ENCODE measurements at places on chromosomes 7 and 10. TPM values are rescaled to one million over a fixed set of nuclear protein-coding genes. Genes with fewer than 3 reads are reported as not detected.

The CAV1 gene
- 9.4 TPM for total RNA-seq

The SLC39A12 gene
- not detected for total RNA-seq

The CYP17A1 gene
- not detected for total RNA-seq

DNA sequence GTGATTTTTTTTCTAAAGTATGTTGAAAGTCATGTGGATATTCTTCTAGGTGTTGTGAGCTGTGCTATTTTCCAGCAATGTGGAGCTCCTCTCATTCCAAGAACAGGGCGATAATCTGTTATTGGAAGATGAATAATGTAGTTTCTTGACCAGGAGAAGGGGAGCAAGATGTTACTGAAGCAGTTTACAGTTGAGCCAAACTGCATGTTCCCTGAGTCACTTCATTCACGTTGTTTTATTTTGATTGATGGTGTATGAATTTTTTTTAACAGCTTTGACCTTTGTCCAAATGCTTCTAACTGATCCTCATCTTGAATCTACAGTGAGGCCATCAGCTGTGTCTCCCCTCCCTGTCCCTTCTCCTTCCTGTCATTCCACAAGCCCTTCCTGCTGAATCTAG, 277.1 kb upstream of the KLF6 start:
- H3K27me3 ChIP-seq, result no peaks in the 10 kb centered on the region
- no peak for DNase-seq
- no peak overlapping the region for H3K27ac ChIP-seq
- no peak overlapping the region for H3K4me3 ChIP-seq
- H3K36me3 ChIP-seq, result no peaks in the 10 kb centered on the region

- H3K36me3 ChIP-seq, result no peaks in the 10 kb centered on the region
- H3K4me1 ChIP-seq, result no peaks in the 10 kb centered on the region
- no peak for DNase-seq
Measured at GRCh38 chr7:40371806-40372440, 237.1 kb downstream of the SUGCT start.

GRCh38 chr10:77723376-77723775, 85.8 kb upstream of the KCNMA1 start:
- H3K27ac ChIP-seq, result peak overlapping the region; percentile 69
- H3K4me3 ChIP-seq, result no peak overlapping the region
- DNase-seq, result no peak
- H3K27me3 ChIP-seq, result no peaks in the 10 kb centered on the region
- H3K4me1 ChIP-seq, result peaks cover 2% of the 10 kb centered on the region
- H3K36me3 ChIP-seq, result no peaks in the 10 kb centered on the region

GRCh38 chr7:111513566-111513965, 48.7 kb downstream of the IMMP2L start:
- no peaks in the 10 kb centered on the region for H3K4me1 ChIP-seq
- no peaks in the 10 kb centered on the region for H3K36me3 ChIP-seq
- no peaks in the 10 kb centered on the region for H3K27me3 ChIP-seq
- no peak overlapping the region for H3K4me3 ChIP-seq
- DNase-seq, result no peak
- no peak overlapping the region for H3K27ac ChIP-seq

GRCh38 chr10:132403511-132404168, 6.6 kb downstream of the PWWP2B start:
- no peaks in the 10 kb centered on the region for H3K27me3 ChIP-seq
- H3K36me3 ChIP-seq, result no peaks in the 10 kb centered on the region
- H3K27ac ChIP-seq, result no peak overlapping the region
- no peak overlapping the region for H3K4me3 ChIP-seq

- DNase-seq, result no peak
- no peaks in the 10 kb centered on the region for H3K4me1 ChIP-seq
- H3K36me3 ChIP-seq, result no peaks in the 10 kb centered on the region
- no peaks in the 10 kb centered on the region for H3K27me3 ChIP-seq
Measured at GRCh38 chr7:14576578-14576977, 326.0 kb downstream of the DGKB start.

DNA sequence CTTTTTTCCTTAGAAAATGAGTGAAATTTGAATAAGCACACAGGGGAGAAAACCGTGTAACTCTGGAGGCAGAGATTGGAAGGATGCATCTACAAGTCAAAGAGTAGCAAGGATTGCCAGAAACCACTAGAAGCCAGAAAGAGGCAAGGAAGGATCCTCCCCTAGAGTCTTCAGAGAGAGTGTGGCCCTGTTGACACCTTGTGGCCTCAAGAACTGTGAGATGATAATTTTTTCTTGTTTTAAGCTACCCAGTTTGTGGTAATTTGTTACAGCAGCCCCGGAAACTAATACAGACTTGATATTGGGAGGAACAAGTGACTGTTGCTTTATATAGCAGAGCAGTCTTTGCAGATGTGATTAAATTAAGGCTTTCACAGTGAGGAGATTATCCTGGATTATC, 3.6 kb upstream of the GIMAP7 start:
- no peaks in the 10 kb centered on the region for H3K36me3 ChIP-seq
- no peak overlapping the region for H3K4me3 ChIP-seq
- DNase-seq, result no peak
- no peaks in the 10 kb centered on the region for H3K4me1 ChIP-seq
- H3K27ac ChIP-seq, result no peak overlapping the region

- H3K36me3 ChIP-seq, result no peaks in the 10 kb centered on the region
- H3K27ac ChIP-seq, result no peak overlapping the region
- no peaks in the 10 kb centered on the region for H3K27me3 ChIP-seq
- DNase-seq, result no peak
Measured at GRCh38 chr7:90830308-90830707, 234.2 kb downstream of the CDK14 start.

- peaks cover 69% of the 10 kb centered on the region for H3K36me3 ChIP-seq
- H3K27me3 ChIP-seq, result no peaks in the 10 kb centered on the region
- no peak overlapping the region for H3K4me3 ChIP-seq
- H3K4me1 ChIP-seq, result no peaks in the 10 kb centered on the region
- peak; percentile 35 for DNase-seq
- H3K27ac ChIP-seq, result no peak overlapping the region
Measured at GRCh38 chr7:102106625-102107024, 180.0 kb upstream of the SH2B2 start.

DNA sequence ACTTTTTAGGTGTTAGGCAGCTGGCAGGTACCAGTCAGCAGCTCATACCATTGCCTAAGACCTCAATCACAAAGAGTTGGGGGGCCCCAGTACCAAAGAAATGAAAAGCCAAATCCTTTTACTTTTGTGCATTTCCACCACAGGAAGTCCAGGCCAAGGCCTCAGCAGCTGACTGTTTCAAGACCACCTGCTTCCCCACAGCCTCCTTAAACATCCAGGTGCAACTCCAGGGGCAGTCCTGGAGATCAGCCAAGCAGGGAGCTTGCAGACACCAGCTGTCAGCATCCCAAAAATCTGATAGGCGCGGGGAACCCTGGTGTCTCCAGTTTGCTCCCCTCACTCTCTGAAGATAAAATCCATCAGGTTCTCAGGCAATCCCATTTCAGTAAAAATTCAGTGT, 91.5 kb upstream of the EFCAB10 start:
- no peaks in the 10 kb centered on the region for H3K27me3 ChIP-seq
- no peak overlapping the region for H3K27ac ChIP-seq
- H3K4me1 ChIP-seq, result peaks cover 9% of the 10 kb centered on the region
- peak; percentile 52 for DNase-seq
- H3K36me3 ChIP-seq, result peaks cover 4% of the 10 kb centered on the region
- H3K4me3 ChIP-seq, result no peak overlapping the region

GRCh38 chr7:72924386-72924732, 536 bp upstream of the POM121 start:
- peaks cover 32% of the 10 kb centered on the region for H3K36me3 ChIP-seq
- H3K4me1 ChIP-seq, result peaks cover 9% of the 10 kb centered on the region
- H3K27ac ChIP-seq, result peak overlapping the region; percentile 89
- peak overlapping the region; percentile 99 for H3K4me3 ChIP-seq
- DNase-seq, result no peak
- no peaks in the 10 kb centered on the region for H3K27me3 ChIP-seq

DNA sequence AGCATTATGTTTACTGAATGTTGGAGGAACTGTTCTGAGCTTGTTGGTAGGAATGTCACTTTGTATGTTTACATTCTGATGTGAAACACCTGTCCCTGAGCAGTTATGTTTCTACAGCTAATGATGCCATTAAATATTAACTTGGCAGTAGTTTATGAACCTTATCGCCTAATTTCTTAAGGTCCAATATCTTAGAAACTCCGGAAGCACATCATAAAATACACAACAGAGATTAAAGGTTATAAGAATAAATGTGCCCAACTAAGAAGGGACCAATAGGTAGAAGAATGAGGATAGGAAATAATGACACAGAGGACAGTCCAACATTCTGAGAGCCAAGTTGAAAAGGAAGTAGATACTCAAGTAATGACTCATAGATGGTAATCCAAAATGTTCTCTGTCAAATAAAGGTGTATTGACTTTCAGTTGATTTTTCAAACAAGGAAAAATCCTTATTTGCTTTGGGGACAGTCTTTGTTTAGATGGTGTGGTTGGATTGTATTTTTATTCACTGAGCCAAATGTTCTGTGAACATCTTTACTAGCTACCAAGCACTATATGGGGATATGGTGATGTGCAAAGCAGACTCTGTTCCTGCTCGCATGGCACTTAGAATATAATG, 31.9 kb downstream of the LCOR start:
- peaks cover 34% of the 10 kb centered on the region for H3K36me3 ChIP-seq
- H3K4me1 ChIP-seq, result no peaks in the 10 kb centered on the region
- no peak overlapping the region for H3K4me3 ChIP-seq

GRCh38 chr7:157005456-157006204, 4.8 kb downstream of the MNX1 start:
- peak; percentile 74 for DNase-seq
- peaks cover 90% of the 10 kb centered on the region for H3K27me3 ChIP-seq
- H3K4me3 ChIP-seq, result no peak overlapping the region
- H3K4me1 ChIP-seq, result peaks cover 9% of the 10 kb centered on the region

DNA sequence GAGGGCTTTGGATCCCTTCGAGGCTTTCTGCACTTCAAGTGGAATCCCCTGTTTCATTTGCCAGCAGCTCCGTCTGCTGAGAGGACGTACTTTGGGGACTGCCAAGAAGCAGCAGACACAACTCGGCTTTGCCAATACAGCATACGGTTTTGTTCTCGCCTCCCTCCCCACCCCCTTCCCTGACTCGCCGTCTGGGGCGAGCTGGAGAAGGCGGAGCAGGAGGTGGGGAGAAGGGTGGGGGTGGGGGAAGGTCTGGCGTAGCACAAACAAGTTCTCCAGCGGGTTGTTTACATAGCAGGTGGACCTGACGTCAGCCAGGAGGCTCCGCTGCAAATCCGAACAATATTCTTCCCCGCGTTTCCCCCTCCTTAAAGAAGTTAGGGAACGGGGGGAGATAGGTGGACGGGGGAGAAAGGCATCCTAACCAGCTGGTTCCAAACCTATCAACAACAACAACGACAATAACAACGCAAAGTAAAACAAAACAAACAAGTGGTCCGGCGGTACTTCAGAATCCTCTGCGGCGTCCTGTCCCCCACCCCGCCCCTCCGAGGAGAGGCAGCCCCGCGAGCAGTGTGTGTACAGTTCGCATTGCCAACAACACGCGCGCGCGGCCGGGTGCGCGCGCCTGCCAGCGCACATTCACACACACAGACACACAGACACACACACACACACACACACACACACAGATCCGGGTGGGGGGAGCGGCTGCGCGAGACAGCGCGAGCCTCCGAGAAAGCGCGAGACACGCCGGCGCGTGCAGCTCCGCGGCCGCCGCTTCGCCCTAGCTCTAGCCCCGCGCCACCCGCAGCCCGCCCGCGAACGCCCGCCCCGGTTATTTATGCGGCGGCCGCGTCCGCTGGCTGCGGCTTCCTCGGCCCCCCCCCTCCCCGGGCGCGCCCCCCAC, 167.0 kb upstream of the PPP1R3A start:
- peak overlapping the region; percentile 93 for H3K4me3 ChIP-seq
- peak; percentile 94 for DNase-seq
- peaks cover 53% of the 10 kb centered on the region for H3K27me3 ChIP-seq
- H3K36me3 ChIP-seq, result no peaks in the 10 kb centered on the region
- peak overlapping the region; percentile 93 for H3K27ac ChIP-seq

- DNase-seq, result no peak
- H3K36me3 ChIP-seq, result no peaks in the 10 kb centered on the region
- no peaks in the 10 kb centered on the region for H3K4me1 ChIP-seq
- no peaks in the 10 kb centered on the region for H3K27me3 ChIP-seq
- H3K27ac ChIP-seq, result peak within 1 kb of the TSS; percentile 73
Measured at GRCh38 chr7:102912742-102913141, at the start of gene LRRC17. Gene LRRC17, plus strand, starts transcription at chr7:102913000. Its CDS starts 20,914 bp downstream, at chr7:102933914.
